ENCODE measurements at places on chromosomes 5 and 9.
A peak's percentile ranks its signal among the peaks of the same experiment; 100 is the strongest.

GRCh38 chr5:33227746-33228145 lies 213.0 kb upstream of the TARS1 start:
- DNase-seq = no peak

DNA sequence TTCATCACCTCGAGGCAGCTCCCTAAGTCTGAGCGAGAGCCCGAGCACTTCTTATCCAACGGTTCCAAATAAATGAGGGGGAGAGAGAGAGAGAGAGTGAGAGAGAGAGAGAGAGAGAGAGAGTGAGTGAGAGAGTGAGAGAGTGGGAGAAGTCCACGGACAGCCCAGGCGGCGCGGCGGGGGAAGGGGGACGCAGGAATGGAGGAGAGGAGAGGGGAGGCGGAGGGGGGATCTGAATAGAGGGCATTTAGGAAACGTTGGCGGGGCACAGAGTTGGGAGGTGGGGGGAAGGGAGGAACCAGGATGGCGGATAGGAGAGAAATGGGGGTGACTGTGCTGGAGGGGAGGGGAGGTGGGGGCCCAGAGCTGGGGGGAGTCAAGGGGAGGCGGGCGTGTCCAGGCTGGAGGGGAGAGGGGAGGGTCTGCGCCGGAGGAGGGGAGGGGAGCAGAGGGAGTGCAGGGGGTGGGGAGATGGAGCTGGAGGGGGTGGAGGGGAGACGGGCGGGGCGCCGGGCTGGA lies 398 bp upstream of the BASP1 start:
- no peak for DNase-seq

DNA sequence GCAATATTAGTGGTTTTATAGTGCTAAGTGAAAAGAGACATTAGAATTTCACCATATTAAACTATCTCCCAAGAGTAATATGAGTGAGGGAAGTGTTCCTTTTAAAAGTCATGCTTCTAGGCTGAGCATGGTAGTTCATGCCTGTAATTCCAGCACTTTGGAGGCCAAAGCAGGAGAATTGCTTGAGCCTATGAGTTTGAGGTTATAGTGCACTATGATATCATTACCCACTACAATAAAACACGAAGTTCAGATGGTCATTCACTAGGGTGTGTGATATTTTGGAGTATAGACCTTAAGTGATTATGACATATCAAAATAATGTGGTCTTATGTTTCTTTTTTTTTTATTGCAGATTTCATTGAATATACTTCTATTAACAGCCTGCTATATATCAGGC lies 6.7 kb downstream of the KIF2A start:
- no peak for DNase-seq

DNA sequence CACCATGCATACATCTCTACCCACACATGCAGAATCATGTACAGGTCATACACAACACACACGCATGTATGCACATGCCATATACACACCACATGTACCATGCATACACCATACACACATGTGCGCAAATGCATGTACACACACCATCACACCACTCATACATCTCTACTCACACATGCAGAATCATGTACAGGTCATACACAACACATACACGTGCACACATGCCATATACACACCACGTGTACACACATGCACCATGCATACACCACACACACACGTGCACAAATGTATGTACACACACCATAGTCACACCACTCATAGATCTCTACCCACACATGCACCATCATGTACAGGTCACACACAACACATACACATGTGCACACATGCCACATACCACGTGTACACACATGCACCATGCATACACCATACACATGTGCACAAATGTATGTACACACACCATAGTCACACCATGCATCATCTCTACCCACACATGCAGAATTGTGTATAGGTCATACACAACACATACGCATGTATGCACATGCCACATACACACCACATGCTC lies 14.0 kb downstream of the GRIN1 start:
- no peak for DNase-seq

GRCh38 chr5:3006961-3007551 lies 255.6 kb upstream of the IRX2 start:
- no peak for DNase-seq

- no peak for DNase-seq
These were observed 12.7 kb downstream of the CNTFR start for GRCh38 chr9:34576597-34577399.

- no peak for DNase-seq
These were observed 79.6 kb upstream of the GRHPR start for GRCh38 chr9:37342895-37343294.

GRCh38 chr5:65699338-65699737 lies 22.6 kb downstream of the SGTB start:
- DNase-seq = no peak

- no peak for DNase-seq
These were observed 243.0 kb downstream of the CDH10 start for GRCh38 chr5:24401773-24402172.

GRCh38 chr9:4762886-4763541 lies 22.0 kb upstream of the AK3 start:
- DNase-seq = peak; percentile 87

- no peak for DNase-seq
These were observed 23.9 kb upstream of the NIM1K start for GRCh38 chr5:43168175-43168574.

- DNase-seq = no peak
These were observed 32.4 kb downstream of the NEK6 start for GRCh38 chr9:124290053-124290591.

GRCh38 chr9:120184266-120184665 lies 395.7 kb downstream of the CDK5RAP2 start:
- DNase-seq = no peak

DNA sequence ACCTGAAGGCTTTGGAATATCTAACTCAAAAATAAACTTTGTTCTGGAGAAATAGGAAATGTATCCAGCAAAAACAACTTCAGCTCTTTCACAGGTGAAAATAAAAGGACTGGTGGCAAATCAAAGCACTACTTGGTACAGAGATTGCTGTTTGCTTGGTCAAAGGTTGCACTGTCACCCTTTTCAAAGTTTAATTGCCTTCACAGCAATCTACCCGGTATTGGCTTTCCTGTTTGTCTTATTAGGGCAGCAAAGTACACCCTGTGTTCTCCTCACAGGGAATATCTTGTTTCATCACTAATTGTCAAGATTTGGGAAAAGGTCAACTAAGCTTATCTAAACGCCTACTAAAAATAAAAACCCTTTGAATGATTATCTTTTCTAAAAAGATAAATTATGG lies 214.1 kb upstream of the ADCY2 start:
- DNase-seq = no peak

DNA sequence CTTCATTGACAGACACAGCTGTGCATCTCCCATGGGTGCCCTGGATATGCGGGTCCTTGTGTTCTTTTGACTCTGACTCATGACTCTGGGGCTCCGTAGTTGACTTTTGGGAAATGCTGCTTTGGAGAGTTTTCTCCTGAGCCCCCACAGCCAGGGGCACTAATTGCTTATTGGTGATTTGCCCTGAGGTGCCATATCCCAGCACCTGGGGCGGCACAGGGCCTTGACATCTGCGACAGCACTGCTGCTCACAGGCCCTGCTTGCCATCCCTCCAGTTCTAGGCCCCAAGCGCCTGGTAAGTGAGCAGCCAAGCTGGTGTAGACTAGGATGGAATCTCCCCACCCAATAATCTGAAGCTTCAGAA lies 75.1 kb downstream of the AMBP start:
- no peak for DNase-seq

- DNase-seq = no peak
These were observed 555.6 kb downstream of the PRR16 start for GRCh38 chr5:121019734-121020133.

DNA sequence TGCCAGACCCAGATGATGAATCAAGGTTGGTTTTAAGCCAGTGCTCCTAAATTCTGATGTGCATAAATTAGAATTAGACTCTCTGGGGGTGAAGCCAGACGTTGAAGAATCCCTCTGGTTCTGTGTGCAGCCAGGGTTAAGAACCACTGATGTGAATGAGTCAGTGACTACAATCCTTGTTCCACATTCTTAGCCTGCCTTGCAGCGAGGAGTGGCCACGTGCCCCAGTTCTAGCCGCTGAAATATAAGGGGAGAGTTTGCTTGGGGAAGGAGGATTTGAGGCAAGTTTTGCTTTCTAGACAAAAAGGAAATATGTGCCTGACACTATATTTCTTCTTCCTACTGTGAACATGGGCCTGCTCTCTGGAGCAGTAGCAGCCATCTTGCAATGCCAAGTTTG lies 34.2 kb upstream of the MSH3 start:
- no peak for DNase-seq

GRCh38 chr5:23742701-23743100 lies 235.3 kb downstream of the PRDM9 start:
- DNase-seq = no peak

GRCh38 chr5:38837416-38837815 lies 8.4 kb upstream of the OSMR start:
- no peak for DNase-seq

DNA sequence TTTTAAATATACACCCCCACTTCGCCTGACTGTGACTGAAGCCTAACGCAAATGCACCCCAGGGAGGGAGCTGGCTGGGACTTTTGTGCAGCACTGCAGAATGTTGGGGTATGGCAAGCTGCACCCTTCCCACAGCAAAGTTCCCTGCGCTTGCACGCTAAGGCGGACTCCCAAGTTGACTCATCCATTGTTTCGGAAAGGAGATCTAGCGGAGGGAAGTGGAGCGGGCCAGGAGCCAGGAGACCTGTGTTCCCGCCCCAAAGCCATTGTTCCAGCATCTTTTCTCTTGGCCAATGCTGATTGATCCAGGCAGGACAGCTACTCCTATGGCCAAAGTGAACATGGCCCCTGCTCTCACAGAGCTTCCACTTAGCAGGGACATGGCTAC lies 202.9 kb downstream of the AOPEP start:
- no peak for DNase-seq

GRCh38 chr9:95498641-95499040 lies 18.1 kb downstream of the PTCH1 start:
- DNase-seq = no peak

GRCh38 chr9:16308645-16309044 lies 561.8 kb downstream of the BNC2 start:
- DNase-seq = no peak
